Activated CD4-positive, alpha-beta T cell treated with anti-CD3 and anti-CD28 coated beads, Interleukin-2, amount 50 U/mL, for 1 hour (primary cell): ENCODE measurements at places on chromosomes 3 and 15.

DNA sequence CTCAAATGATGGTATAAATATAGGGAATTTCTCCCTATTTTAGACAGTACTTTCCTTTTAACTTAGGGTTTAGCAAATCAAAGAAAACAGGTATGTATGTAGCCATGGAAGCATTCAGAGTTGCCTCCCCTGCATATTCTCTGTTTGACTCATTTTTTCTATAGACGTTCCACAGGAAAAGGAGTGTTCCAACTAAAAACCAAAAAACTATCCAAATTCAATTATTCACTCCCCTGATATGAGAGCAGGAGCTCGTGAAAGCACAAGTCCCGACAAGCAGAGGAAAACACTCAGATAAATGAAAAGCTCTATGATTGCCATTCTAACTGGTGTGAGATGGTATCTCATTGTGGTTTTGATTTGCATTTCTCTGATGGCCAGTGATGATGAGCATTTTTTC lies 119.5 kb downstream of the FRMD5 start:
- DNase-seq, result no peak

DNA sequence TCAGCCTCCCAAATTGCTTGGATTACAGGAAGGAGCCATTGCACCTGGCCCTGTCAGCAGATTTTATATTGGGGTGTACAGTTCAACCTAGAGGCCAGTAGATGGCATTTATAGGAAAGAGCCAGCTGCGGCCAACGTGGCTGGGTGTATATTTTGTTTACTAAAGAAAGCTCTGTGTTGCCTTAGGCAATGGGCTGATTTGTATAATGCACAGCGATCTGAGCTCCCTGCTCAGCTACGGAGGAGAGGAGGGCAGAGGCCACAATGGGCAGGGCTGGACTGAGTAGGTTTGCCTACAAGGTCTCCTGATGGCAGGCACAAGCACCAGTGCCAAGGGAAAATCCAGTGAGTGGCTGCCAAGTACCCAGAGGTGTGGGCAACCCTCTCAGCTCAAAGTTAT lies 282.4 kb downstream of the ARPP21 start:
- DNase-seq, result no peak

GRCh38 chr3:71206305-71207165 lies 377.0 kb downstream of the FOXP1 start:
- DNase-seq, result no peak

DNA sequence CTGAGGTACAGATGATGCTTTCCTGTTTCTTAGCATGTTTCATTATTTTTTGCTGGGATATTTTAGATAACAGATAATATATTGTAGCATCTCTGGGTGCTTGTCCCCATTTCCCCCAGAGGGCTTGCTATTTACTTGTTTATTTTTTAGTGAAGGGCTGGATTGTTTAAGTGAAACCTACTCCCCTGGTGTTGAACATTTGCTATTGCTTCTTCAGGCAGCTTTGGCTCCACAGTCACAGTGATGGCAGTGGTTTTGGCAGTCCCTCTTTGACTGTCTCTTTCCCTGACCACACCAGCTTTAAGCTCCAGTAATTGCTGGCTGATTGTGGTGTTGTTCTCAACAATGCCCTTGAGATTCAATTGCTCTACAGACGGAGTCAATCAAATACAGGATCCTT lies 128.9 kb downstream of the KLF13 start:
- DNase-seq, result no peak

DNA sequence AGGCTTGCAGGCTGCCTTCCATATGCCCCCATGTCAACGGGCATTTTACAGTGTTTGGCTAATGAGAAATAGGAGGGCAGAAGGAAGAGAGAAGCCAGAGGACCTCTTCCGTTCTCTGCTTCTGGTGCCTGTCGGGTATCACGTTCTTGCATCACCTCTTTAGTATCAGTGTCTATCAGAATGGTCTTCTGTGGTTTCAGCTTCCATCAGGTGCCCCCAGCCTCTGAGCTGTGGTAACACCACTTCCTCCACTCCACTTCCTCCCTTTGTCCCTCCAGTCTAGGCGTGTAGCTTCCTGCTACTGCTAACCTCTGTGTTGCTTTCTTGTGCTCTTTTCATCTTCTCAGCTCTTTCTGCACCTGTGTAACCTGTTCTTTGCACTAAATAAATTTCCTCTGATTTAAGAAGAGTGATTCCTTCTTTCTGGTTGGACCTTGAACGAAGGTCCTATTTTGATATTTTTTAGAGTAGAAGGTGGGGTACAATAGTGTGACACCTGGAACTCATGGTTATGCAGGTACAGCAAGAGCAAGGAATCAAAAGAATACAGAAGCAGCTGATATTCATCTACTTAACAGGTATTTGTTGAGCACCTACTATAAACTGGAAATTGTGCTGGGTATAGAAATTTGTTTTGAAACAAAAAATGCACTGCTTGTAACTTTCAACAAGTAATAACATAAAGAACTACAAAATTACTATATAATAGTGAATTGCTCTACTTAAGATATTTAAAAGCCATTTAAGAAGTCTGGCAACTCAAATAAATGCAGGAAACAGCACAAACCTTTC lies 27.4 kb upstream of the FOXB1 start:
- no peak for DNase-seq

DNA sequence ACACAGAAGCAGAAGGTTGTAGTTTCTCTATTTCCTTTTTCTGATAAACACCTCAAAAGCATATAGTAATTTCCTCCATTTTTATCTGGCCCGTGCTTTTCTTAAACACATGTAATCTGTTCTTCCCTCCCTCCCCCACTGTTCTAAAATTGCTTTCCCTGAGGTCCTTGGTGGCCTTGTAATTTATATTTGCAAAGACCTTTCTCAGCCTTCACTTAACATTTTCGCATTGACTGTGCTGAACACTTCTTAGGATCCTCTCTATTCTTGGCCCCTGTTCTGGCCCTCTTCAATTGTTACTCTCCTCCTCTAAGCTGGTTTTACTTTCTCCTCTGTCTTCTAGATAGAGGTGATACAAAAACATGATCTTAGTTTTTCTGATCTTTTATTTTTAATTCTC lies 28.3 kb downstream of the GAP43 start:
- no peak for DNase-seq
